NCI-H187 treated with DMSO at 0.1 percent for 48 hours (cell line): ENCODE measurements at places on chromosomes 3 and 15.

DNA sequence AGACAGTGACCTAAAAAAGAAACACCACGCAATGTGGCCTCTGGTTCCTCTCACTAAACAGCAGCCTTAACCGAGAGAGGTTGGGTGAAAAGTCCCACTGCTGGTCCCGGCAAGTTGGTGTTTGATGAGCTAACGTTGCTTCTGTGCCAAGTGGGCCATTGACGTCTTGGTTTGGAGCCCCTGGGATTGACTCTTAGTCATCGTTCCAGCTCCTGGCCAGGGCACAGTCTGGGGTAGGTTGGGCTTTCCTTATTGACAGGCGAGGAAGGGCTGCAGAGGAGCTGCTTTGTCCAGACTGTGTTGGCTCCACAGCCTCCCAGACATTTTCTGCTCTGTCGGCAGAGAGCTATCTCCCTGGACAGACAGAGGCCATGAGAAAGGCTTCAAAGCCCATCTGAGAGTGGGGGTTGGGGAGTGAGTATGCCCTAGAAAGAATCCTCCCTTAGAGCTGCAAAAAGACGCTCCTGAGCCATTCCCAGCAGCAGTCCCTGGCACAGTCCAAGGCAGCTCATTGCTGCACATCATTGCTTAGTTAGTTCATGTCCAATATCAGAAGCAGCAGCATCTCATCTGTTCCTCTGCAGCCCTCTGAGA, 28.6 kb upstream of the C3orf80 start:
- DNase-seq, result no peak

- no peak for DNase-seq
These were observed 140.9 kb upstream of the ROPN1 start for GRCh38 chr3:124132813-124133212.

DNA sequence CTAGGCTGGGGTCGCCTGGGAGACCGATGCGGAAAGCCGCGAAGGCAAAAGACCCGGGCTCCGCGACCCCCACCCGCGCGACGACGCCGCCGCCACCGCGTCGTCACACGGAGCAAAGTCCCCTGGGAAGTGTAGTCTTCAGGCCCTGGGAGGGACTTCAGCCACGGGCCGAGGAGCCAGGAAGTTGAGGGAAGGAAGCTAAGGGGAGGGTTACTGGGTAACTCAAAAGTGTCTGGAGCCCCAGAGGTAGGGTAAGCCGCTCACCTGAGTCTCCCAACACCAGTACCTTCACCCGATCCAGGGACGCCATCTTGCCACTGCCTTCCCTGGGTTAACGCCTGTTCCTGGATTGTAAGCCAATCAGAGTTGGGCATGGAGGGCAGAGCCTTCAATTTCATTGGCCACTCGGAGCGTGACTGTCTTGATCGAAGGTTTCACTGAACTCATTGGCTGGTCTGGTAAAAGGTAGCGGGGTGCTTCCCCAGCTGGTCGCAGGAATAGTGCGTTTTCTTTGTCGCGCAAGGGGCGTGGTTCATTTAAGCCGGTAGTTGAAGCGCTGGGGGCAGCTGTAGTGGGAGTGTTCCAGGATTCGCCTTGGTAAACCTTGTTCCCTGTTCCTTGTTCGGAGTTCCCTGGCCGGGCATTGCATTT, at the start of the genes GTF2E1 and RABL3:
Gene GTF2E1, plus strand, starts transcription at position 547 of the 651 bp plus-strand sequence. CDS start 7,809 bp downstream, outside the sequence.
Gene RABL3, minus strand, starts transcription at position 319 of the 651 bp plus-strand sequence. Its CDS starts 9 bp downstream, at position 310.
- peak; percentile 94 for DNase-seq

GRCh38 chr3:125221831-125222230, 9.3 kb upstream of the SLC12A8 start:
- DNase-seq, result no peak

DNA sequence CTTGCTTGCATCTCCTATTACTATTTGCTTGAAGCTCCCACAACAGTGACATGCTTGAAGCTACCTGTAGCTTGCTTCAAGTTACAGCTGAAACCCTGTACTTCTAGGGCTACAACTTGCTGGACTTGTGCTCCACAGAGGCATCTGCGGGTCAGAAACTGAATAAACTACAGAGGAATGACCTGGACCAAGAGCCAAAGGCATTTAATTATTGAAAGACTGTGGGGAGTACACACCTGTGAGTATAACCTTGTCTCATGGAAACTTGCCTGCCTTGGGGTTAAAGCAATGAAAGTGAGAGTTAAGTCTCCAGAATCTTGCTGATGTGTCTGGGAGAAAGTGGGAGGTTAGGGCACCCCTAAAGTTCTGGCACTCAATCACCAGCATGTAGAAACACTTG, 69.8 kb downstream of the UMPS start:
- DNase-seq, result no peak
